Body of pancreas (tissue), 4 donors: ENCODE measurements at places on chromosomes 11 and 22. TPM values are rescaled to one million over a fixed set of nuclear protein-coding genes. Genes with fewer than 3 reads are reported as not detected.

DNA sequence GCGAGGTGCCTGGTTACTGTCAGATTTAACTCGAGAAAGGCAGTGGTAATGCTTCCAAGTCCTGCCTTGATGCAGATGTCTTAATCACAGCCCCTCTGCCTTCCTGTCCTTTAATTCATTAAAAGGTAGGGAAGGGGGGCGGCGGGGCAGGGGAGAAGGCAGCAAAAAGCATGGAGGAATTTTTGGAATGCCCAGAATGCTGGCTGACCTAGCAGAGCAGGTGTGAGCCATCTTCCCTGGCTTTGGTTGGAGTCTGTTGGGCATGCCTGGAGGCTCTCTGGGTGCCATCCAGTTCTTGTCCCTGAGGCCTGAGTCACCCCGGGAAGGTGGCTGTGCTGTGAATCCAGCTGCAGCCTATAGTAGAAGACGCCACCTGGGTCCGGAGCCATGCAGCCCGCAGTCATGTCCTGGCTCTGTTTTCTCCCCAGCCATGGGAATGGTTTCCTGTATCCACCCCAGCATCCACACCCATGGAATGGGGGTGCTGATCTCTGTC lies 15.6 kb downstream of the KIAA1671 start:
- no peak for DNase-seq

Gene IFITM10
- 0.26 TPM for total RNA-seq

GRCh38 chr22:42284643-42285181 lies 14.3 kb upstream of the TCF20 start:
- no peak for DNase-seq

Gene LDHA
- 147 TPM for total RNA-seq

- no peak for DNase-seq
Measured at GRCh38 chr22:20508815-20509271, 1.4 kb downstream of the MED15 start.

GRCh38 chr22:49763138-49763537 lies 64.5 kb downstream of the BRD1 start:
- DNase-seq, result no peak

Gene NR1H3
- total RNA-seq, result 17.9 TPM
